HL-60 (cell line): ENCODE measurements at places on chromosomes 4 and X.

DNA sequence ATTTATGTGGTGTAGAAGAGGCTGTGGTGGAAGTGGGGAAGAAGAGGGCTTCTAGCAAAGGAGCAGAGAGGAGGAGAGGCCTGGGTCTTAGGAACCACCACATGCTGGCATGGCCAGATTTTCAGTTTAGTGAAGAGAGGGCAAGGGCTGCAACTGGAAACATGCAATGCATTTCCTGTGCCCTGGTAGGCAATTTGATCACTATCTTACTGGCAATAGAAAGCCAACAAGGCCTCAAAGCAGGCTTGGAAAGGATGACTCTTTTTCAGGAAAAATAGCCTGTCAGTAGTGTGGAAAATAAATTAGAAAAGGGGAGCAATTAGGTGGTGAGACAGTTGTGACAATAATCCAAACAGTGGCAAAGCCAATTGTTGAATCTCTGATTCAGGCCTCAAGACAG lies 501.9 kb upstream of the ZFP42 start:
- DNase-seq, result no peak

- DNase-seq, result no peak
Measured at GRCh38 chr4:148287111-148287510, 155.1 kb downstream of the NR3C2 start.

DNA sequence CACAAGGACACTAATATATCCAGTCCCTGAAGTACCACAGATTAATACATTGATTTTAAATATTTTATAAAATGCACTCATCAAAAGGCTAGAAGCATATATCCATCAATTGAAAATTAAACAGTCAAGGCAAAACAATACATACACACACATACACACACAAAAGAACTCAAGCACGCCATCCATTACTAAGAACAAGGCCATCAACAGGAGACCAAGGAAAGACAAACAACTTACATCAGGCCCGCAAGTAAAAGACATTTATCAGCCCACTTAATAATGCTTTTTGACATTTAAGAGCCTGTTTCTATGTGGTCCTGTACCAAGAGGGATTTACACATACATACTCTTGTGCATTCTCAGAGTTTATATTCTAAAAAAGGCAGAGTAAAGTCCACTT lies 50.0 kb upstream of the ZNF827 start:
- no peak for DNase-seq

- no peak for DNase-seq
Measured at GRCh38 chr4:6955261-6955911, 45.8 kb downstream of the TBC1D14 start.

- DNase-seq, result no peak
Measured at GRCh38 chrX:66130469-66130868, 33.6 kb upstream of the HEPH start.

DNA sequence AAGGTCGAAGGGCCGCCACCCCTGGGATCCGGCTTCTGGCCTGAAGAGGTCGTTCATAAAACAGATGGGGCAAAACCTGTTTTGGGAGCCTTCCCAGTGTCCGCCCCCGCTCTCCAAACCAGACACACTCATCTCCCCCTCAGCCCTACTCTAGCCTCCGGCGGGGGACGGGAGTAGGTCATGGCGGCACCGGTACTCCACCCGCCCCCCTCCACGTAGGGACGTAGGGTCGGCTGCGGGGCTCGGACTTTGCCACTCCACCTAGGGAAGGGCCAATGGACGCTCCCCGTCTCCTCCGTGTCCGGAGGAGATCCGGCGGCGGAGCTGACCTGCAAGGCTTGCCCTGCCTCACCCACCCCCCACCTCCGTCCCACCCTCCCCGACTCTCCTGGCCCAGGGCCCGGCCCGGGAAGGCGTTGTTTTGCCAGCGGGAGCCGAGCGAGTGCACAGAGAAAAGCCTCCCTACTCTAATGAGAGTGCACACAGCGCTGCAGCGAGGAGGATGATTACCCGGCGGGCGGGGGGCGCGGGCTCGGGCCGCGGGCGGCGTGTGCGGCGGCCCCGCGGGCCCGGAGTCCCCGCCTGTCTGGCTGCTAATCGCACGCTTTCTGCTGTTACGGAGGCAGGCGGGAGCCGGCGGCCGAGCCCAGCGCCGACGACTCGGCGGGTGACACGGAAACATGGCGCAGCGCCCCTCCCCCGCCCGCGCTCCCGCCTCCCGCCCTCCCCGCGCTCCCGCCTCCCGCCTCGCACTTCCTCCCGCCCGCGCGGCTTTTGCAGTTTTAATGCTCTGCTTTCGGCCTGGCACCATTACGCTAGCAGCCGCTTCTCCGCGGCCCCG lies 8.3 kb upstream of the BCOR start:
- DNase-seq, result peak; percentile 74
